Pancreas (tissue), 10 donors: ENCODE measurements at places on chromosomes 7 and 10. TPM values are rescaled to one million over a fixed set of nuclear protein-coding genes. Genes with fewer than 3 reads are reported as not detected.

GRCh38 chr7:87934699-87935383 is 790 bp downstream of the ADAM22 start:
- DNase-seq, result no peak

GRCh38 chr7:11910253-11910652 is 78.3 kb upstream of the THSD7A start:
- no peak for DNase-seq

DNA sequence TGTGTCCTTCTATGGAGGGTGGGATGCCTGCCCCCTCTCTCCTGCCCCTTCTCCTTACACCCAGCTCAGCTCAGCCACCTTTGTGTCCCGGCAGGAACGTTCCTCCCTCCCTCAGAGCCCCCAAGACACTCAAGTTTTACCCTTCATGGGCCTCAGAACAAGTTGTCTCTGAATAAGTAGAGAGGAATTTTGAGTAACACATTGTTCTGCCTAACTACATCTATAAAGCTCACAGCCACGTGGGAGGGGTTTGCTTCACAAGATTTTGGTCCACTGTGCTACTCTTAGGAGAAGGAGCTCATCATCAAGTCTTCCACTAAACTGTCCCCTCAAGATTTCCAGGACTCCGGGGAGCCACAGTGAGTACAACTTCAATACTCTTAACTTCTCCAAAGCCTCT is 51.6 kb upstream of the ZNF32 start:
- no peak for DNase-seq

DNA sequence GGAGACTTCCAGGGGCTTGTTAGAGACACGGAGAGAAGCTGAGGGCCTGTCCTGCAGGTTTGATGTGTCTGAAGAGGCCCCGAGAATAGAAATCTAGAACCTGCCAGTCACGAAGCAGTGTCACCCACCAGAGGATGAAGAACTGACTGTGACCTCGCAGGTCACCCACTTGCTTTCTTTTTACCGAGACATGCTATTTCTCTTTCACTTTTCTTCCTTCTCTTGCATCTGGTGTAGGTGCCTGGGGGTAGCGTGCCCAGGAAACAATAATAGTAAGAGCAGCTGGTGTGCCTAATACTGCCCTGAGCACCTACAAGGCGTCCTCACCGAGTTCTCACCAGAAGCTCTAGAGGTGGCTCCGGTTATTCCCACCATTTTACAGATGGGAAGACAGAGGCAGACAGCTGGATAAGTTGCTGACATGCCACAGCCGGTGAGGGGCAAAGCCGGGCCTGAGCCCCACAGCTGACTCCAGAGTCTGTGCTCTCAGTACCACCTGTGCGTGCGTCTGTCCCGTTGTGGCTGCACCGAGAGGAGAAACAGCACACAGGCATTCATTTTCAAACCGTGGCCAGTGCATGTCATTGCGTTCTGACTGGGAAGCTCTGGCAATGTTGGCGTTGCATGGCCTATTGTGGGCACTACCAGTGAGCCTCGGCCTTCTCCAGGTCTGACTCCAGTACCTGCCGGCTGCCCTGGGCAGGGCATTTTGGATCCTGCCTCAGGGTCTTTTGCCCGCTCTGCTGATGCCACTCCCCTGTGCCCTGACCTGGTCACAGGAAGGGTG is 7.8 kb downstream of the CHST3 start:
- DNase-seq, result no peak

DNA sequence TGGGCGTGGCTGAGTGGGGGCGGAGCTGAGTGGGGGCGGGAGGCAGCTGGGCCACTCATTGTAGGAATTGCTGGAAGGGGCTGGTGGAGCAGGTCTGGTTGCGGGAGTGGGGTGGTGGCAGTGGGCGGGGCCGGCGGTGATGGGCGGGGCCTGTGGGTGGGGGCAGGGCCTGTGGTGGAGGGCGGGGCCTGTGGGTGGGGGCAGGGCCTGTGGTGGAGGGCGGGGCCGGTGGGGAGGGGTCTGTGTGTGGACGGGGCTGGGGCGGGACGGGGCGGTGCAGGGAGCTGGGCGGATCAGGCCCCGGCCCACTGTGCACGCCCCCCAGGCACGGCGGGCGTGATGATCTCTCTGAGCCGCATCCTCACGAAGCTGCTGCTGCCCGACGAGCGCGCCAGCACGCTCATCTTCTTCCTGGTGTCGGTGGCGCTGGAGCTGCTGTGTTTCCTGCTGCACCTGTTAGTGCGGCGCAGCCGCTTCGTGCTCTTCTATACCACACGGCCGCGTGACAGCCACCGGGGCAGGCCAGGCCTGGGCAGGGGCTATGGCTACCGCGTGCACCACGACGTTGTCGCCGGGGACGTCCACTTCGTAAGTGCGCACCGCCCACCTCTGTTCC is 14.0 kb downstream of the SLC29A4 start:
- DNase-seq, result no peak

- DNase-seq, result no peak
Observed at GRCh38 chr7:53624356-53624755, 588.9 kb downstream of the POM121L12 start.

- no peak for DNase-seq
Observed at GRCh38 chr10:104057717-104058116, 28.0 kb downstream of the COL17A1 start.

- DNase-seq, result peak; percentile 9
Observed at GRCh38 chr10:28913436-28914237, 236.3 kb downstream of the BAMBI start.

GRCh38 chr10:34029455-34029854 is 695.0 kb upstream of the NRP1 start:
- no peak for DNase-seq

GRCh38 chr10:127550861-127551260 is 1.8 kb downstream of the NPS start:
- DNase-seq, result no peak

The NKX1-2 gene
- polyA plus RNA-seq, result not detected

The C10orf53 gene
- polyA plus RNA-seq, result not detected

The ZNF503 gene
- polyA plus RNA-seq, result 13.8 TPM

The SPDYE6 gene
- not detected for polyA plus RNA-seq

The ACHE gene
- polyA plus RNA-seq, result 2.2 TPM

The HMX3 gene
- polyA plus RNA-seq, result not detected

The CCDC172 gene
- not detected for polyA plus RNA-seq

The LRRC4 gene
- 2.4 TPM for polyA plus RNA-seq

The TMEM213 gene
- polyA plus RNA-seq, result 0.30 TPM

The APBB1IP gene
- polyA plus RNA-seq, result 2.1 TPM
